ENCODE measurements at places on chromosomes 3 and 15. TPM values are rescaled to one million over a fixed set of nuclear protein-coding genes. Genes with fewer than 3 reads are reported as not detected.

Gene FSIP1
- 0.60 TPM for total RNA-seq

DNA sequence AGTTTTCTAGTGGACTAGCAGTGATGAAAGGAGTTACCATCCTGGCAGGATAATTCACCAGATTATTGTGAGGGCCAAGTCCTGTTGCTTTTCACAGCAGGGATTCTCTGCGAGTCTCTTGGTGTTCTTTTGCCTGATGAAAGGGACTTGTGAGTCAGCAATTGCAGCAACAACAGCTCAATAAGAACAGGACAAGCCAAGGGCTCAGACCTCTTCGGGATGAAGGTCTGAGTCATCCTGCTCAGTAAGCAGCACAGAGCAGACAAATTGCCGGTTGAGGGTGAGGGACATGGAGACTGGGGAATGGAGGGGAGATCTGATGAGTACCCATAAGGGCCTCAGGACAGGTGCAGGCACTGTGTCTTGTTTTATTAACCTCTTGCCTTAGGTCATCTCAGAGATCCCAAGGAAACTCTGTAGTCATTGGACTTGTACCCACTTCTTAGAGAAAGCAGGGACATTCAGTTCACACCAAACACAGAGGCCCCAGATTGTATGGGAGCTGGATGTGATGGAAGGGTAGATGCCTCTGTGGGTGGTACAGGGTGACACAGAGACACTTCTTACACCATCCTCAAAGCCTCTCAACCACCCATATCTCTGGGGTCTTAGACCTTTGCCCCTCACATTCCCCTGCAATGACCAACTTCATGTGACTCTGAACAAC, 173.8 kb upstream of the TLE3 start:
- no peak overlapping the region for H3K27ac ChIP-seq
- no peak overlapping the region for H3K4me3 ChIP-seq
- no peaks in the 10 kb centered on the region for H3K27me3 ChIP-seq
- DNase-seq: peak; percentile 81
- H3K36me3 ChIP-seq: no peaks in the 10 kb centered on the region

Gene BOC
- 20.4 TPM for total RNA-seq

- no peak overlapping the region for H3K27ac ChIP-seq
- DNase-seq: no peak
These were observed 219.3 kb upstream of the KBTBD8 start for GRCh38 chr3:66778777-66779176.

- peaks cover 5% of the 10 kb centered on the region for H3K4me1 ChIP-seq
- H3K27ac ChIP-seq: no peak overlapping the region
- no peaks in the 10 kb centered on the region for H3K27me3 ChIP-seq
- no peaks in the 10 kb centered on the region for H3K36me3 ChIP-seq
- no peak for DNase-seq
These were observed 87.3 kb downstream of the ST6GAL1 start for GRCh38 chr3:187017511-187018230.

Gene CPNE9
- not detected for total RNA-seq

- H3K4me1 ChIP-seq: no peaks in the 10 kb centered on the region
- H3K4me3 ChIP-seq: no peak overlapping the region
- peak; percentile 45 for DNase-seq
- peak overlapping the region; percentile 70 for H3K27ac ChIP-seq
- H3K36me3 ChIP-seq: no peaks in the 10 kb centered on the region
- no peaks in the 10 kb centered on the region for H3K27me3 ChIP-seq
These were observed 298.1 kb upstream of the NECTIN3 start for GRCh38 chr3:110773413-110773954.

DNA sequence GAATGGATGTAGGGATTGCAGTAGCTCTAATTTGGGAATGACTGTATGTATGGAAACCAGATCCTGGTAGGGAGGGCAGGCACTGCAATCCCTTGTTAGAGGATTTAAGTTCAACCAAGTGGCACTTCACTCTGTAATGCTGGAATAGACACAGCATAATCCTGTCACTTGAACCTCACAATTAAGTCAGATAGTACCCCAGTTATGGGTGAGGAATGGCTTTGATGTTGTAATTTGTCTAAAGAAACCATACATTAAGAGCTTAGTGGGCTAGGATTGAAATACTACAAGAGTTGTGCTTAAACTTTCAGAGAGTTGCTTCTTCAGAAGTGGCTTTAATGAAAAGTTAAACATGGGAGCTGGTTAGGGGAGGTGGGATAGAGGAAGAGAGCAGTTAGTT, 9.3 kb downstream of the RAB7A start:
- no peak for DNase-seq
- peak overlapping the region; percentile 5 for H3K27ac ChIP-seq
- H3K27me3 ChIP-seq: no peaks in the 10 kb centered on the region
- H3K4me3 ChIP-seq: no peak overlapping the region
- no peaks in the 10 kb centered on the region for H3K36me3 ChIP-seq

DNA sequence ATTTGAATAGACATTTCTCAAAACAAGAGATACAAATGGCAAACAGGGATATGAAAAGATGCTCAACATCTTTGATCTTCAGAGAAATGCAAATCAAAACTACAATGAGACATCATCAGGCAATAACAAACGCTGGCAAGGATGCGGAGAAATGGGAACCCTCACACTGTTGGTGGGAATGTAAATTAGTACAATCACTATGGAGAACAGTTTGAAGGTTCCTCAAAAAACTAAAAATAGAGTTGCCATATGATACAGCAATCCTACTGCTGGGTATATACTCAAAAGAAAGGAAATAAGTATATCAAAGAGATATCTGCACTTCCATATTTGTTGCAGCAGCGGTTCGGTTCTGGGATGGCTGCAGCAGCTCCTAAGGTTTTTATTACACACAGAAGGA, 16.8 kb upstream of the LARS2 start:
- H3K27ac ChIP-seq: no peak overlapping the region
- no peak for DNase-seq
- peaks cover 12% of the 10 kb centered on the region for H3K4me1 ChIP-seq
- H3K36me3 ChIP-seq: no peaks in the 10 kb centered on the region

- H3K27ac ChIP-seq: no peak overlapping the region
- DNase-seq: no peak
- H3K36me3 ChIP-seq: no peaks in the 10 kb centered on the region
- no peak overlapping the region for H3K4me3 ChIP-seq
- H3K4me1 ChIP-seq: no peaks in the 10 kb centered on the region
These were observed 89.7 kb upstream of the CGNL1 start for GRCh38 chr15:57286446-57287122.

GRCh38 chr15:60390231-60390630, 7.6 kb downstream of the ANXA2 start:
- peaks cover 65% of the 10 kb centered on the region for H3K4me1 ChIP-seq
- no peaks in the 10 kb centered on the region for H3K27me3 ChIP-seq
- no peak for DNase-seq
- no peak overlapping the region for H3K4me3 ChIP-seq
- H3K36me3 ChIP-seq: no peaks in the 10 kb centered on the region

GRCh38 chr15:41985236-41986160, 13.1 kb upstream of the EHD4 start:
- H3K4me1 ChIP-seq: no peaks in the 10 kb centered on the region
- H3K27me3 ChIP-seq: no peaks in the 10 kb centered on the region
- no peak for DNase-seq
- no peaks in the 10 kb centered on the region for H3K36me3 ChIP-seq
- no peak overlapping the region for H3K4me3 ChIP-seq

GRCh38 chr3:16203031-16203430, 28.6 kb downstream of the GALNT15 start:
- H3K27ac ChIP-seq: no peak overlapping the region
- no peaks in the 10 kb centered on the region for H3K36me3 ChIP-seq
- H3K4me1 ChIP-seq: no peaks in the 10 kb centered on the region
- DNase-seq: no peak
- no peaks in the 10 kb centered on the region for H3K27me3 ChIP-seq
- no peak overlapping the region for H3K4me3 ChIP-seq

Gene KCNAB1
- total RNA-seq: 0.80 TPM

- H3K27me3 ChIP-seq: no peaks in the 10 kb centered on the region
- H3K4me3 ChIP-seq: no peak overlapping the region
- no peaks in the 10 kb centered on the region for H3K36me3 ChIP-seq
- H3K27ac ChIP-seq: no peak overlapping the region
- no peak for DNase-seq
These were observed 18.9 kb downstream of the MAP2K1 start for GRCh38 chr15:66405615-66406014.

Gene DENND6A
- 19.3 TPM for total RNA-seq

DNA sequence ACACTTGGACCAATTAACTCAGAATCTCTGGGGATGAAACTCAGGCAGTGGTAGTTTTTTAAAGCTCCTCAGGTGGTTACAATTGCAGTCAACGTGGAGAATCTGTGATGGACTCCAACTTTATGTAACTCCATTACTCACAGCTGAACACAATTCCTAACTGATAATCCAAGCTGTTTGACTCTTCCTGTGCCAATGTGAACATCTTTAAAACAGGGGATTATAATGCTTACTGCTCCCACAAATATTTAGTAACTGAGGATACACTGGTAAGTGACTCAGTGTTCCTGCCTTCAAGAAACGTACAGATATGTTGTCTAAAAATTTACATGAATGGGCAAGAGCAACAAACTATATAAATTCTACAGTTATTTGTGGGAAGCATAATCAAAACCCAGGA, 85.6 kb downstream of the OSBPL10 start:
- no peak overlapping the region for H3K4me3 ChIP-seq
- peaks cover 11% of the 10 kb centered on the region for H3K4me1 ChIP-seq
- DNase-seq: no peak
- no peak overlapping the region for H3K27ac ChIP-seq
- H3K36me3 ChIP-seq: no peaks in the 10 kb centered on the region

Gene CD200R1
- total RNA-seq: 0.93 TPM

GRCh38 chr15:99180086-99180963, 69.1 kb downstream of the TTC23 start:
- peak overlapping the region; percentile 33 for H3K27ac ChIP-seq
- no peak for DNase-seq
- peaks cover 17% of the 10 kb centered on the region for H3K4me1 ChIP-seq

DNA sequence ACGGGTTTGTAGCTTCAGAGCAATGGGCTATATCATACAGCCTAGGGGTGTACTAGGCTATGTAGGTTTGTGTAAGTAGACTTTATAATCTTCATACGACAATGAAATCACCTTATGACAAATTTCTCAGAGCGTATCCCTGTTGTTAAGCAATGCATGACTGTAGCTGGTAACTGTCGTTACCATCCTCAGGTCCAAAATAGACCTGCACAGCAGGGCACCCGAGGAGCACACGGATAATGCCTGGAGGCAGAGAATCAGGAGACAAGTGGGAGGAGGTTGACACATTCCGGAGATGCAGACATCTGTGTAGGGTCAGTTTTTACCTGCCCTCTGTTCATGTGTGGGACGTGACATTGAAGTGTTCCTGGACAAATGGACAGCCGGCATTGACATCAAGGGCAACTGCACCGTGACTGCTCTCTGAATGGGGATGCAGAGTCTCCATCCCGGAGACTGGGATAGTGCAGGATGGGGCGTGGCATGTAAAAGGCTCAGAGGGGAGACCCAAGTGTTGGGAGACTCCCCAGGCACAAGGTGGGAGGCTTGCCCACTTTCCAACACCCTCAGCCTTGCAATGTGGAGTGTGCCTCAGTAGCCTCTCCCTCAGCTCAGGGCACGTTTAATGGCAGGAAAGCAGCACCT, 45.9 kb upstream of the PGPEP1L start:
- H3K4me3 ChIP-seq: no peak overlapping the region
- H3K27me3 ChIP-seq: no peaks in the 10 kb centered on the region
- no peak for DNase-seq
- H3K36me3 ChIP-seq: no peaks in the 10 kb centered on the region
- H3K27ac ChIP-seq: no peak overlapping the region

DNA sequence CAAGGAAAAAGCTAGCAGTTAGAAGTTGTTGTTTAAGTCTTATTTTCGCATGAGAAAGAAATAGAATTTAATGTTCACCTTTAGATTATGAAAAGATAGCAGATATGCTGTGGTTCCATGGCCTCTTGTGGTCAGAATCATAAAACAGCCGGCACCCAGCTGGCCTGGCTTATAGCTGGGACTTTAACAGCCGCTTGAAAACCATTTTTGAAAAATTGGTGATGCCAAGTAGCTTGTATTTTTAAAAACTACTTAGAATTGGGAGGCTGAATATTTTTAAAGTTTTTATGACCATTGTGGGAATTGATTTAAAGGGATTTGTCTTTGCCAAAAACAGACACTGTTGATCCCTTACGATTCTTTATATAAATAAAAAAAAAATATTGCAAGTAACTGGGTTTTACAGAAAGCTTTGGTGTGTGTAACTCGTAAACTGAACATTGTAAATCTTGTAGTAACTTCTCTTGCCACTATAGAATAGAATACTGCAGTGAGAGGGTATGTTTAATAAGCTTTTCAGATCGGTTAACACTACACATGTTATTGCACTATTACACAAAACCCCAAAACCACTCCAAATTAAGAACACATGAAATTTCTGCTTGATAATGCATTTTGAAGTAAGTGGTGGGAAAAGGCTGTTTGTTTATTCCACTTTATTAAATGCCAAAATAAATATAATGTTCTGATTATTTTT, 6.6 kb downstream of the ARRDC4 start:
- no peaks in the 10 kb centered on the region for H3K36me3 ChIP-seq
- no peaks in the 10 kb centered on the region for H3K27me3 ChIP-seq
- no peak overlapping the region for H3K27ac ChIP-seq
- H3K4me3 ChIP-seq: no peak overlapping the region
- DNase-seq: no peak

DNA sequence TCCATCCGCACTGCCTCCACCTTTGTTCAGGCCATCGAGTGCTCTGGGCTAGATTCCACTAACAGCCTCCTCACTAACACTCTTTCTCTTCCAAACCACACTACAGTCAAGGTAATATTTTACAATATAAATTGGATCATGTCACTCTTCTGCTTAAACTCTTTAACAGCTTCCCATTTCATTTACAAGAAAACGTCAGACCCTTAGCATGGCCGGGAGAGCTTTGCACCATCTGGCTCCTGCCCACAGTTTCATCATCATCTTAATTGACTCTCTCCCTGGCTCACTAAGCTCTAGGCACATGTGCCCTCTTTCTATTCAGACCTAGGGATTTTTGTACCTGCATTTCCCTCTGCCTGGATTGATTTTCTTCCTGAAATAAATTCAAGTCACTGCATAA, 354.7 kb downstream of the FGF12 start:
- no peaks in the 10 kb centered on the region for H3K4me1 ChIP-seq
- no peak for DNase-seq
- H3K36me3 ChIP-seq: no peaks in the 10 kb centered on the region

Gene PRR20G
- not detected for total RNA-seq

DNA sequence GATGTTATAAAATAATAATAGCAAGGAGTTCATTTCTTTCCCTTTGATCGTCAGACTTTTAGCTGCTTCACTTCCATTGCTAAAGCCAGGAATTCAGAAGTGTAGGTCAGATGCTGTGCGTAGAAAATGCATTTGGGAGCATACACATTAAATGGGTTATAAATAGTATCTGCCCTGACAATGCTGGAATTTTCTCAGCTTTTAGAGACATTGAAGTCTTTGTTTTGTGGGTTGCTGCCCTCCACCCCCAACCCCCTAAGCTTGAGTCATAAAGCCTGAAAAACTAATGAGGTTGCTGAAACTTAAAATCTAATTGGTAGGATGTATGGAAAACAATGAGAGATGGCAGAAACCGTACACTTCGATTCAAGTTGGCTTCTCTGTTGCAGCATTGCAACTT, 81.9 kb downstream of the MITF start:
- H3K27me3 ChIP-seq: no peaks in the 10 kb centered on the region
- no peaks in the 10 kb centered on the region for H3K4me1 ChIP-seq
- no peaks in the 10 kb centered on the region for H3K36me3 ChIP-seq
- no peak overlapping the region for H3K4me3 ChIP-seq

Gene ADPGK
- 71.1 TPM for total RNA-seq

- no peak overlapping the region for H3K27ac ChIP-seq
- H3K36me3 ChIP-seq: no peaks in the 10 kb centered on the region
- DNase-seq: no peak
- H3K27me3 ChIP-seq: no peaks in the 10 kb centered on the region
- peaks cover 34% of the 10 kb centered on the region for H3K4me1 ChIP-seq
These were observed 127.4 kb downstream of the FOXP1 start for GRCh38 chr3:71456156-71456555.

Data from hepatocyte (in vitro differentiated cells).